ENCODE measurements at places on chromosomes 7 and 10.

GRCh38 chr10:44696496-44696895, 214.6 kb upstream of the TMEM72 start:
- no peak overlapping the region for H3K4me3 ChIP-seq
- no peaks in the 10 kb centered on the region for H3K4me1 ChIP-seq
- peak; percentile 22 for DNase-seq
- H3K27me3 ChIP-seq = no peaks in the 10 kb centered on the region

DNA sequence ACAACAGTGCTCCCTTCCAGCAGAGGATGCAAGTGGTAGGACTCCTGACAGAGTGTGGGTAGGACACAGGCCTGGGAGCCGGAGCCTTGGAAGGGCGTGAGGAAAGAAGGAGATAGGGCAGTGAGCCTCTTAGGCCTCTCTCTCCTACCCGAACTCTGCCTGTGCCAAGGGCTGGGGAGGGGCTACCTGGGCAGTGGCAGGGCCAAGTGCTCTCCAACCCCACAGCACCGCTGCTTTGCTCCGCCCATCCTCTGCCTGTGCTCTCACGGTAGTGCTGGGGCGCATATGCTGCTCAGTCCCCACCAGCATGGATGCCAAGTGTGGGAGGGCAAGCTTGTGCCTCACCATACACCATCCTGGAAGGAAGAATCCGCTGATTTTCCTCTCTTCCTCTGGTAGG, 7.5 kb downstream of the FAM131B start:
- no peak overlapping the region for H3K4me3 ChIP-seq
- H3K36me3 ChIP-seq = no peaks in the 10 kb centered on the region
- DNase-seq = no peak
- peaks cover 20% of the 10 kb centered on the region for H3K27me3 ChIP-seq
- no peaks in the 10 kb centered on the region for H3K4me1 ChIP-seq

DNA sequence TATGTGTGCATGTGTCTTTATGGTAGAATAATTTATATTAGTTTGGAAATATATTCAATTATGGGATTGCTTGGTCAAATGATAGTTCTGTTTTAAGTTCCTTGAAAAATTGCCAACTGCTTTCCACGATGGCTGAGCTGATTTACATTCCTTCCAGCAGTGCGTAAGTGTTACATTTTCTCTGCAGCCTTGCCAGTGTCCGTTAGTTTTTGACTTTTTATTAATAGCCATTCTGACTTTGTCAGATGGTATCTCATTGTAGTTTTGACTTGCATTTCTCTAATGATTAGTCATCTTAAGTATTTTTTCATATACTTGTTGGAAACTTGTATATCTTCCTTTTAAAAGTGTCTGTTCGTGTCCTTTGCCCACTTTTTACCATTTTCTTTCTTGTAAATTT, 434.2 kb upstream of the POT1 start:
- H3K27ac ChIP-seq = no peak overlapping the region
- H3K36me3 ChIP-seq = no peaks in the 10 kb centered on the region
- no peak for DNase-seq

DNA sequence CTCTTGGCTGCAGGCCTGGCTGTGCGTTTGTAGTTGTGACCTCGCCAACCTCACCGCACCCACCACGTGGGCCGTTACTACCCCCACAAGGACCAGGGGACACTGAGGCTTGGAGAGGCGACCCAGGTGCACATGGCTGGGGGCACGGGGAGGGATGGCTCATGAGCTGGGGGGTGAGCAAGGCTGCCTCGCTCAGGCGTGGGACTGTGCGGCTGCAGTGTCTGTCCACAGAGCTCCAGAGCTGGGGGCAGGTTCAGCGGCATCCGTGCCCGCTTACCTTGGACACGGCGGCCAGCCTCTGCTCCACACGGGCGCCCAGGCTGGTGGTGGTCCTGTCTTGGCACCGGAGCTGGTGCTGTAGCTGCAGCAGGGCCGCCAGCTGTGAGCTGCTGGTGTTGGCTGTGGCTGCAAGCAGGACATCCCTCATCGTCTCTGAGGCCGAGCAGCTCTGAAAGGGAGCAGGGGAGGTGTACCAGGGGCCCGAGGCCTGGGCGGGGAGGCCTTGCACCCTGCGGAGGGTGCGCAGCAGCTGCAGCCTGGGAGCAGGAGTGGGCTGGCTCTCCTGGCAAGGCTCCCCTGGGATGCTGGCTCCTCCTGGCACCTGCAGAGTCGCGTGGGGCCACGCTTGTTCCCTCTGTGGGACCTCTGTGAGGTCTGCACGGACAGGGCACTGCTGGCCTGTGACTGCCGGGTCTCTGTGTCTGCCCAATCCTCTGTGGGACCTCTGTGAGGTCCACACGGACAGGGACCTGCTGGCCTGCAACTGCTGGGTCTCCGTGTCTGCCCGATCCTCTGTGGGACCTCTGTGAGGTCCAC, 60.0 kb upstream of the NKX6-2 start:
- no peaks in the 10 kb centered on the region for H3K36me3 ChIP-seq
- H3K4me3 ChIP-seq = no peak overlapping the region
- H3K27ac ChIP-seq = no peak overlapping the region
- H3K4me1 ChIP-seq = no peaks in the 10 kb centered on the region
- no peak for DNase-seq

DNA sequence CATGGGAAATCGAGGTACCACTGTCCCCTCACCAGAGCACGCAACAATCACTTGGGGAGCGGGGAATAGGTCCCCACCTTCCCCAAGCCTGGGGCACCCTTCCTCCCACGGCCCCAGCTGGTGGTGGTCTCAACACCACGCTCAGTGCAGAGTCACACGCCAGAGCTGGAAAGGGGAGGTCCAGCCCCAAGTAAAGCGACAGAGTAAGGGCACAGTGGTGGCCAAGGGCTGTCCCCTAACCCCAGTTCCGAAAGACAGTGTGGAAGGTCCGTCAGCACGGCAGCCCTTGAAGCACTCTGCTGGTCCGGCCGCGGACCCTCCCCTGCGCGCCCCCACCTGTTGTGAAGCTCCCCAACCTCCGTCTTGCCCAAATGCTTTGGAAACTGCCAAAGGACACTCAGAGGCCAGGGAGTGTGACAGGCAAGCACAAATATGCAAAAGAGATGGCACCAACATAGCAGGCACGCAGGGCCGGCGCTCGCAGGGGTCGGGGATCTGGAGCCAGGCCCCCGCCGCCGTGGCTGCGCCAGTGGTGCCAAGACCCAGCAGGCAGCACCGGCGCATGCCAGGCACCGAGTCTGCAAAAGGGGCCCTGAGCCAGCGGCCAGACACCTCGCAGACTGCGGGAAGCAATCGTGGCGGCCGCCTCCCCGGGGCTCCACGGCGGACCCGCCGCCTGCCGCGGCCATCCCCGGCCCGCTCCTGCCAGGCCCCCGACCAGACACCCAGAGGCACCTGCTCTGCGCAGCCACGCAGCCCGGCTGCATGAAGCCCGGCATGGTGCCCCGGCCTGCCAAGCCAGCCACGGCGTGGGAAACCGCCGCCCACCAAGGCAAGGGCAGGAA, 51.6 kb upstream of the SRRM3 start:
- no peak overlapping the region for H3K27ac ChIP-seq
- H3K36me3 ChIP-seq = no peaks in the 10 kb centered on the region
- DNase-seq = no peak
- peaks cover 20% of the 10 kb centered on the region for H3K27me3 ChIP-seq

DNA sequence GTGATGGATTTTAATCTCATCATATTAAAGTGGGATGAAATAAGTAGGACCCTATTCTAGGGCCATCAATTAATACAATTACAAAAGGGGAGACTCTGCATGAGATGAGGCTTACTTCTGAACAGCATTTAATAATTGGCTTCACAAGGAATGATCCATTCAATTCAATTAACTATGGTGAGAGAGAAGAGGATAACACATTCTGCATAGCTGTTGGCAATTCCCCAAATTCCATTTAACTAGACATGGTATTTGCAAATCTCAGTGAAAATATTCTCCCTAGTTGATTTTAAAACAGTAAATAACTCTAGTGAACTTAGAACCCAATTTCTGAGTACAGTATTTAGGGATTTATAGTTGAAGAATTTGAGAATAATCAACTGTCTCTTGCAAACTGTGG, 145.3 kb downstream of the NOC3L start:
- no peaks in the 10 kb centered on the region for H3K27me3 ChIP-seq
- H3K36me3 ChIP-seq = peaks cover 7% of the 10 kb centered on the region
- no peak overlapping the region for H3K4me3 ChIP-seq
- H3K27ac ChIP-seq = no peak overlapping the region
- H3K4me1 ChIP-seq = peaks cover 6% of the 10 kb centered on the region

DNA sequence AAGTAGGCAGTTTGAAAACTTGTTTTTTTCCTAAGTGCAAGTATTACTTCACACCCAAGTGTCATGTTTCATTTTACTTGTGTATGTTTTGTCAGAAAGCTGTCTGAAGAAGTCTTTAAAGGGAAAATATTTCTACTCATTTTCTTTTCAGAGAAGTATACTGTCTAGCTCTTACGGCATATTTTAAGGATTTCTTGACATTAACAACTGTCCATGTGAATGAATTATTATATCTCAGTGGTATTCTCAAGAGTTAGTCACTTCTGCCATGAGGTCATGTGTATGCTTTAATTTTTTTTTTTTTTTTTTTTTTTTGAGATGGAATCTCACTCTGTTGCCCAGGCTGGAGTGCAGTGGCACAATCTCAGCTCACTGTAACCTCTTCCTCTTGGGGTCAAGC, 229.5 kb downstream of the BICC1 start:
- H3K27me3 ChIP-seq = no peaks in the 10 kb centered on the region
- no peak overlapping the region for H3K4me3 ChIP-seq
- H3K36me3 ChIP-seq = no peaks in the 10 kb centered on the region
- no peak overlapping the region for H3K27ac ChIP-seq

GRCh38 chr7:17227766-17228490, 70.5 kb upstream of the AHR start:
- no peaks in the 10 kb centered on the region for H3K4me1 ChIP-seq
- no peak overlapping the region for H3K4me3 ChIP-seq
- DNase-seq = peak; percentile 16
- no peak overlapping the region for H3K27ac ChIP-seq
